RCC 7860 (cell line): ENCODE measurements at places on chromosomes 5 and 9.

DNA sequence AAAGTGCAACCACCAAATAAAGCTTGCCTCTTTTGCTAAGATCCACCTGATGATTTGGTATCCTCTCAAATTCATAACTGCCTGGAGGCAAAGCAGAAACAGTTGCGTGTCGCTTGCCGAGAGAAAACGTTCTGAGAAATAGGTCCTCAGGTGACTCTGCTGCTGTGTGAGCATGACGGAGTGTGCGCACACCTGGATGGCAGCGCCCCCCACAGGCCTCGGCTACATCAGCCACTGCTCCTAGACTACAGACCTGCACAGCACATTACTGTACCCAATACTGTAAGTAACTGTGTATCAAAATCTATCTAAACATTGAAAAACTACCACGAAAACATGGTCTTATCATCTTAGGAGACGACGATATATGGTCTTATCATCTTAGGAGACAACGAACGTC lies 87.4 kb downstream of the CAMSAP1 start:
- no peak for DNase-seq

DNA sequence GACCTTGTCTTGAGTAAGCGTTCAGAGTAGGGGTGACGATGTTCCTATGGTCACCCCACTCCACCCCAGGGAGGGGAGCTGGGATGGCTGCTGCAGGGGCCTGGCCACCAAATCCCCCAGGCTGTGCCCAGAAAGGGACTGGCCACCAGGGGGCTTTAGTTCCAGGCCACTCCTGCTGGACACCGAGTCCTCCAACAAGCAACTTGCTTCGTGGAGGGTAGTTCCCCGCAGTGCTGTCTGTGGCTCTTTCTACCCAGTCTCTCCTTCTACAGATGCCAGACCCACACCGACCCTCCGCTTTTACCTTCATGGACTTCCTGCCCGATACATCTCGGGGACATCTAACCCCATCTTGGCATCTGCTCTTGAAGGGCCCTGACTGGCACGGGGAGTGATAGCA lies 35.7 kb upstream of the GABRP start:
- DNase-seq: no peak

DNA sequence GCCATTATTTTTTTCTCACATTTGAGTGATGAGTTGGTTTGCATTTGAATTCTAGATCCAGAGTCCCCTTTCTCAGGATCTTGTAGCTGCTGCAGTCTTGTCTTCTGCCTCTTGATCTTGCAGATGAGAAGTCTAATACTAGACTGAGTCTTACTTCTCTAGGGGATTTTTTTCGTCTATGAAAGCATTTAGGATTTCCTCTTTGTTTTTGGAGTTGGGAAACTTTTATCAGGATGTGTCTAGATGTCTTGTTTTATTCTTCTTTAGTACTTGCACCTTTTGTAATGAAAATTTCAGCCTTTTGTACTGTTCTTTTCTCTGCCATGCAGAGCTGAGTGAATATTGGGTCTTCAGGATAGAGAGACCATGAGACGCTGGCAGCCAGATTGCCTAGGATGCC lies 65.4 kb downstream of the ZNF618 start:
- no peak for DNase-seq

- DNase-seq: no peak
Observed at GRCh38 chr9:110659891-110660541, 8.6 kb upstream of the MUSK start.

DNA sequence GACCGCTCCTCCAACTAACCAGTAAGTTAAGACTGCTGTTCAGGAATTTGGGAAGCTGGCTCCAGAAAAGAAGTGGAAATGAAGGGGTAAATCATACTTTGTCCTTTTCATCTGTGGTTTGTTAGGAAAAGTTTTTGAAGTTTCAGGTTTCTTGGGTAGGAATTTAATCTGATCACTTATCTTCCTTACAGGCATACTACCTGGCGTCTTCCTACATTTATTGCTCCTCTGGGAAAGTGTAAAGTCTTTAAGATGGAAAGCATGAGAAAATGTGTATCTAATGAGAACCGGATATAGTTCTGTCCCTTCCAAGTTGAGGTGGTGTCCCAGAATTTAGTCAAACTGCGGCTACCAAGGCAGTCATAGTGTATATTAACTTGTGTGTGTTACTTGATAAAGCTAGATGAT lies 1.3 kb downstream of the RASA1 start:
- no peak for DNase-seq

DNA sequence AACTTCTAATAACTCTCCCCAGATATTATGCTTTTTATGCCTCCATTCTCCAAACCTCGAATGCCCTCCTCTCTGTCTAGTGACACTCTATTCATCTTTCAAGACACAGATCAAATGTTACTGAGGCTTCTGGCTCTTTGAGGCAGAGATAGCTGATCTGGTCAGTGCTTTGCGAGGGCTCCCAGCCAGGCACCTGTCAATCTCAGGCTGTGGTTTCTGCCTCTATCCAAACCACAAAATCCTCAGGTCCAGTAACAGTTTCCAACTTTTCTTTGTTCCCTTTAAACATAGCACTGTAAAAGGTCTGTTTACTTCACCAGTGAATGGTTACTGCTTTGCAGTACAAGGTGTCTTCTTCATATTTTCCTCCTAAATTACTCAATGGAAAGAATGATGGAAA lies 11.5 kb upstream of the STK32A start:
- DNase-seq: no peak

GRCh38 chr5:14247054-14247386 lies 103.9 kb downstream of the TRIO start:
- no peak for DNase-seq

DNA sequence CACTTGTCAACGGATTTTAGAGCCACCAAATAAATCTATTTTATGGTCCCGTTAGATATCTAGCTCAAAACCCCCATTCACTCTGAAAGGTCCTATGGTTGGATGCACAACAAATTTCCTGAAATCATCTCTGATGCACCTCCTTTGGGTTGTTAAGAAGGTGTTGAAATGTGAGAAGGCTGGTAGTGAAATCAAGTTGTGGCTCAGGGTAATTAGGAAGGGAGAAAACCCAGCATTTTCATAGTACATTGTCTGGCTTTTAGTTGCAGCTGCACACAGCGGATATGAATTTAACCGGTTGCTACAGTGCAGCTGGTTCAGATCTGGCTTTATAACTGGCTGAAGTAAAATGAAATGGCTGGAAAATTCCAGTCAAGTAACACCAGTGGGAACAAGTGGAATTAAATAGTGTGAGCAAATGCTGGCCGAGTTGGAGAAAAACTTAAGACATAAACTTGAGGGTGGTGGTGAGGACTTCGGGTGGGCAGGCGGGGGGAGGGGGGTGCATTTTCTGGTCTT lies 17.6 kb downstream of the RGMB start:
- DNase-seq: no peak

DNA sequence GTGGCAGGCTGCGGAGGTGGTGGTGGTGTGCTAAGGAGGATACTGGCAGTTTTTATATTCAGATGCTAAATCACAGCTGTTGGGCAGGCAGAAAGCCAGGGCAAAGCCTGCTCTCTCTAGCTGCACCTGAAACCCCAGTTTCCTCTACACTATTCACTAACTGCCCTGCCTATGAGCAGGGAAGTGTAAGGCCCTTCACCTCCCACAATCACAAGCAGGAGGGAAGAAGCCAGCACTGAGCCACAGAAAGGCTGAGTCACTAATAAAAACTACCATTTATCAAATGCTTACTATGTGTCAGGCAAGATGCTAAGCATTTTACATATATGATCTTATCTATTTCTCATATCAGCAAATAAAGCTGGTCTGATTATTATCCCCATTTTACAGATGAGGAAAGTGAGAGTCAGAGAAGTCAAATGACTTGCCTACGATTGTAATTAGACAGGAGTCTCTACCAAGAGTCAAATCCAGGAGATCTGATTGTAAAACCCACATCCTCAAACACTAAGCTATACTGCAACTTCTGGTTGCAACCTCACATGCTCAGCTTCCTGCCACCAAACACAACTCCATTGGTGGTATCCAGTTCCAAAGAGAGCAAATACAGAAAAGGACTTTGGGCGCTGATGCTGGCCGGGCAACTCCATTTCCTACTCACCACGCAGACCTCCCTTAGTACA lies 17.7 kb upstream of the IL6ST start:
- DNase-seq: peak; percentile 7

- DNase-seq: no peak
Observed at GRCh38 chr5:102753889-102754766, 977 bp upstream of the PAM start.

- DNase-seq: no peak
Observed at GRCh38 chr5:69268899-69269298, 34.2 kb downstream of the CDK7 start.

- DNase-seq: no peak
Observed at GRCh38 chr5:73186976-73187375, 14.0 kb downstream of the TMEM174 start.

GRCh38 chr5:102638912-102639652 lies 116.0 kb upstream of the PAM start:
- no peak for DNase-seq

GRCh38 chr5:59178071-59178470 lies 595.2 kb downstream of the RAB3C start:
- DNase-seq: no peak

- DNase-seq: no peak
Observed at GRCh38 chr5:77430726-77431125, 61.4 kb downstream of the WDR41 start.

DNA sequence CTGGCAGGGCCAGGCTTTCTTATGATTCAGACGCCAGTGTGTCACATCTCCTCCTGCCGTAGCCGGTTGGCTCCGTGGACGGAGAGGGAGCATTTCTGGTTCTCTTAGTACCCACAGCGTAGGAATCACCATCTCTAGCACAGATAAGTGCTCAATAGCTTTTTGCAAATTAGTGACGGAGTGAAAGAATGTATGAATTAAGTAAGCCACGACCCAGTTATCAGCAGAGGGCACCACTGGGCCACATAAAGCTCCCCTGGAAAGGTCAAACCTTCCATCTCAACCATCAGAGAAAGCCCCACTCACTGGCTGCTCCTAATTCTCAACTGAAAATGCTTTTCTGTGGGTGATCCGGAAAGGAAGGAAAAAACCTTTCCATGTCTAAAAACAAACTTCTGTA lies 317.0 kb upstream of the ADCY2 start:
- DNase-seq: no peak

DNA sequence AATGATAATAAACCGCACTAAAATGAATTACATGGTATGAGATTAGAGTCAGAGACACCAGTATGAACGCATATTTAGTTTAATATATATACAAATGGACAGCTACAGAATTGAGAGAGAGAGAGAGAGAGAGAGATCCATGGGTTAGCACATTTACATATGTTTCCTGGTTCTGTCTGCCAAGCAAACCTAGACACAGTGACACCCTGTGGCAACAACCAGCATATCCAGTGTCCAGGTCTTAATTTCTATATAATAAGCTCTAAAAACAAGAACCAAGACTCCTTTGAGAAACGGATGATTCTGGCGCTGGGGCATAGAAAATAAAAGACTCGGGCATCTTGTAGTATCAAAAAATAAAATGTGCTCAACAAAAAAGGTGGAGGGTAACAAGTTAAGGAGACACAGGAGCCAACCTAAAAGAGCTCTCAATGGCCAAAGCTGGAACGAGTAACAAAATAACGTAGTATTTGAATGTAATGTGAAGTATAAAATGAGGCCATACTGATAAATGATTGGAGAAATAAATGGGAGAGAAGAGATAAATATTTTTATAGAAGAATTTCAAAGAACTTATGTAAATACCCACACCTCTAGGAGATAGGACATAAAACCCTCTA lies 84.5 kb downstream of the RFX3 start:
- peak; percentile 19 for DNase-seq

DNA sequence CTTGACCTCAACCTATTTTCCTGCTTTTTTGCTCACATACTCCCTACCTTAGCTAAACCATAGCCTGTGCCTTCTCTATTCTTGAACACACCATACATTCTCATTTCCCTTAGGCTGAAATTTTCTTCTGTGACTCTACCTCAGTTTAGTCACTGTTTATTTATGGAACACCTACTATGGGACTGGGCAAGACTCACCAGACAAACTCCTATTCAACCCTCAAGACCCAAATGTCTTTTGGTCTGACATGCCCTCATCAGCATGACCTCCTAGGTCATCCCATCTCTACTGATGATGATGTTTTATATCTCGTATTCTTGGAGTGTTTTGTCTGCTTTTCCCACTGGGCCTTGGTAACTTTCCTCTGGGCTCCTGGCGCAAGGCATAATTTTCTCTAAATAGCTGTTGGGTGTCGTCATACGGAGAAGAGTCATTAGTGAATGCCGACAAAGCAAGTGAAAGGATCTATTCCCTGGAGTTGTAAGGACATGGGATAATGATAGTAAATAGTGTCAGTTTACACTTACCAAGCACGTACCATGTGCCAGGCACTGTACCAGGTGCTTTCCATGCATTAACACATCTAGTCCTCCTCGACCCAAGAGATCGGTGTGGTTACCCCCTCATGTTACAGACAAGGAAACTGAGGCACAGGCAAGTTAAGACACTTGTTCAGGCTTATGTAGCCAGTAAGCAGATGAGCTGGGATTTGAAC lies 22.4 kb upstream of the PITX1 start:
- no peak for DNase-seq

- peak; percentile 97 for DNase-seq
Observed at GRCh38 chr9:94867842-94868312, 141.4 kb downstream of the AOPEP start.

GRCh38 chr5:179308563-179309382 lies 36.5 kb downstream of the ADAMTS2 start:
- no peak for DNase-seq

- DNase-seq: no peak
Observed at GRCh38 chr9:132586830-132587591, 4.6 kb downstream of the BARHL1 start.

GRCh38 chr5:176742246-176743105 lies 67.9 kb upstream of the UNC5A start:
- no peak for DNase-seq

GRCh38 chr5:65440456-65440855 lies 41.3 kb downstream of the ADAMTS6 start:
- DNase-seq: no peak

- peak; percentile 64 for DNase-seq
Observed at GRCh38 chr5:4879693-4880303, 260.3 kb upstream of the ADAMTS16 start.

GRCh38 chr5:145473042-145473642 lies 362.0 kb downstream of the PRELID2 start:
- no peak for DNase-seq

- no peak for DNase-seq
Observed at GRCh38 chr5:103408408-103408807, 149.8 kb downstream of the MACIR start.

DNA sequence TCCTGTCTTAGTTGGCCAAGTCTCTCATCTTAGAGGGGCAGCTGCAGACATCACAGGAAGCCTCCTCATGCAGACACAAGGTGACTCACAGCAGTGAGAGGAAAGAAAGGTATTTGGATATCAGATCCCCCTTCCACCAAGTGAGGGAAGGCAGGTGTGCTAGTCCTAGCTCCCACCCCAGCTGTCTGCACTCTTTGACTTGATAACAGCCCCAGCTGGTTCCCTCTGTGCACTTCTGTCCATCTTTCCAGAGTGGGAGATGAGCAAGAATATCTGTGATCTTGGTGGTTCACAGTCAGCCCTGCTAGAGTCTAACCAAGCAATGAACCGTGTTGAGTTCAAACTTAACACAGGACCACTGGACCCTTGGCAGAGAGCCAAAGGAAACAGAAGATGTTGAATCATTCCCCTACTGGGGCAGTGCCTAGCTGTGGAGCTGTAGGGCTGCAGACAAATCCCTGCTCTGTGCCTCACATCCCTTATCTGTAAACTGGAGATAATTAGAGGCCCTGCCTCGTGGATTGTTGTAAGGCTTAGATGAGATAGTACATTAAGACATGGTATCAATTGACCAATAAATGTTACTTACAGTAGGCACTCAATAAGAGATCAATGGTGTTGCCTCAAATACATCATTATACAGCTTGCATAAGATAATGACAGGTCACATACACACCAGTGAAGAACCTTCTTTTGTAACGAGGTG lies 39.1 kb downstream of the SH3RF2 start:
- peak; percentile 98 for DNase-seq
